ENCODE measurements at places on chromosomes 16 and 17.

DNA sequence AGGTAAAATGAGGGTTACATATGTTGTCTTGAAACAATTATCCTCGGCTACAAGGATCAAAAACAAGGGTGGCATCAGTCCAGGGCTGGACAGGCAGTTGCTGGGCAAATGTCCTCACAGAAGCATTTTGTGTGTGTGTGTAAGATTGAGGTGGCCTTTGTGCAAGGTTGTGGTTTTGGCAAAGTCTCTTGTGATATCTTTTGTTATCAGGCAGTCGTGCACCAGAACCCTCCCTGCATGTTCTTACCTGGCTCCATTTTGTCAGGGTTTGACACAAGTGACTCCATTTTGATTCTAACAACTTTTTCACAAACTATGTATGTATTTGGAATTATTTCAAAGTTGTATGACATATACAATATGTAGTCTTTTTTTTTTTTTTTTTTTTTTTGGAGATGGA lies 20.0 kb downstream of the CHAD start:
- DNase-seq, result no peak

DNA sequence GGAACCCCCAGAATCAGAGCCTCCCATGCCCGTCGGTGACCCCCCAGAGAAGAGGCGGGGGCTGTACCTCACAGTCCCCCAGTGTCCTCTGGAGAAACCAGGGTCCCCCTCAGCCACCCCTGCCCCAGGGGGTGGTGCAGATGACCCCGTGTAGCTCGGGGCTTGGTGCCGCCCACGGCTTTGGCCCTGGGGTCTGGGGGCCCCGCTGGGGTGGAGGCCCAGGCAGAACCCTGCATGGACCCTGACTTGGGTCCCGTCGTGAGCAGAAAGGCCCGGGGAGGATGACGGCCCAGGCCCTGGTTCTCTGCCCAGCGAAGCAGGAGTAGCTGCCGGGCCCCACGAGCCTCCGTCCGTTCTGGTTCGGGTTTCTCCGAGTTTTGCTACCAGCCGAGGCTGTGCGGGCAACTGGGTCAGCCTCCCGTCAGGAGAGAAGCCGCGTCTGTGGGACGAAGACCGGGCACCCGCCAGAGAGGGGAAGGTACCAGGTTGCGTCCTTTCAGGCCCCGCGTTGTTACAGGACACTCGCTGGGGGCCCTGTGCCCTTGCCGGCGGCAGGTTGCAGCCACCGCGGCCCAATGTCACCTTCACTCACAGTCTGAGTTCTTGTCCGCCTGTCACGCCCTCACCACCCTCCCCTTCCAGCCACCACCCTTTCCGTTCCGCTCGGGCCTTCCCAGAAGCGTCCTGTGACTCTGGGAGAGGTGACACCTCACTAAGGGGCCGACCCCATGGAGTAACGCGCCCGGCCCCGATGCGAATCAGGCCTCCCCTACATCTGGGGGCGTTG lies 4.0 kb downstream of the TPSG1 start:
- no peak for DNase-seq

- DNase-seq, result no peak
These were observed 2.0 kb downstream of the RNF112 start for GRCh38 chr17:19412984-19413383.

DNA sequence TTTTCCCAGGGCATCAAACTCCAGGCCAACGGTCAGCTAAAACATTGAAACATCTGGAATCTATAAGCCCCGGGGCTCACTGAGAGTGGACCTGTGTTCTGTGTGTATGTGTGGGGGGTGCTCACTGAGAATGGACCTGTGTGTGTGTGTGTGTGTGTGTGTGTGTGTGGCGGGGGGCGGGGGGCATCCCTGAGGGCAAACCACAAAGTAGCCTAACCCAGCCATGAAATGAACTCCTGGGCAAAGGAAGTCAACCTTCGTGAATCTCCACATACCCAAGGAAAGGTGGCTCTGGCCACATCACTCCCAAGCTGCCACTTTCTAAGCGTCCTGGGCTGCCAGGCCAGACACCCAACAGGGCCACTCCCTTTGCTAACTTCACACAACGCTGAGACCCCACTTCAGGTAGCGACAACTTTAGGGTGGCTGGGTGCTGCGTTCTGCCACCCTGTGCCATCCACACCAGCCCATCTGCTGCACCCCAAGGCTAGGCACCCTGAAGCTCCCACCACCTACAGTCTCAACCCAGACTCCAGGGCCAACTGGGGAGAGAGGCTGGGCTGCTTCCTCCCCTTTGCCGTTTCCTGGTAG lies 1.6 kb downstream of the MAFG start:
- DNase-seq, result no peak

- peak; percentile 79 for DNase-seq
These were observed 789 bp upstream of the CCDC57 start for GRCh38 chr17:82213251-82214011.

DNA sequence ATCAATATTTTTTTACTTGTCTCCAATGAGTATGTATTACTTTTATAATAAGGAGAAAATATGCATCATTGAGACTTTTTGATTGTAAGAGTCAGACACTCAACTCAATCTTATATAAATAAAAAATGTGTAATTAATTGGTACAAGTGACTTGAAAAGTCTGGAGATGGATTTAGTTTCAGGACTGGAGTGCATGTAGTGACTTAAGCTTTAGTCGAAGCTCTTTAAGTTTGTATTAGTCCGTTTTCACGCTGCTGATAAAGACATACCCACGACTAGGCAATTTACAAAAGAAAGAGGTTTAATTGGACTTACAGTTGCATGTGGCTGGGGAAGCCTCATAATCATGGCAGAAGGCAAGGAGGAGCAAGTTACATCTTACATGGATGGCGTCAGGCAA lies 60.7 kb upstream of the NKD1 start:
- DNase-seq, result no peak

DNA sequence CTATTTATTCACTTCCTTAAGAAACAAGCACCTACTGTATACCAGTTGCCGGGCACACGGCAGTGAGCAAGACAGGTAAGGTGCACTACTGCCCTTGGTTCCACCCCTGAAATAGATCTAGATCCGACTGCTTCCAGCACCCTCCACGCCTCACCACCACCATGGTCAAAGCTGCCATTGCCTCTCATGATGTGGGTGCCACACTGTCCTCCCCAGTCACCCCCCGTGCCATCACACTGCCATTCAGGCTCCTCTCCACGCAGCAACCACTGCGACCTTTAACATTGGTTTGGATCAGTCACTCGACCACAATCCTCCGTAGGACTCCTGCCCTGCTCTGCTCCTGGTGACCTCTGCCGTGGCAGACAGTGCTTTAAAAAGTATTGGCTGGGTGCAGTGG lies 226.8 kb downstream of the CPPED1 start:
- no peak for DNase-seq

- DNase-seq, result no peak
These were observed 154.8 kb upstream of the RBFOX1 start for GRCh38 chr16:7177875-7178274.

- no peak for DNase-seq
These were observed 503 bp upstream of the TBX4 start for GRCh38 chr17:61451538-61452300.

GRCh38 chr17:83010206-83011200 lies 68.9 kb upstream of the METRNL start:
- DNase-seq, result no peak

DNA sequence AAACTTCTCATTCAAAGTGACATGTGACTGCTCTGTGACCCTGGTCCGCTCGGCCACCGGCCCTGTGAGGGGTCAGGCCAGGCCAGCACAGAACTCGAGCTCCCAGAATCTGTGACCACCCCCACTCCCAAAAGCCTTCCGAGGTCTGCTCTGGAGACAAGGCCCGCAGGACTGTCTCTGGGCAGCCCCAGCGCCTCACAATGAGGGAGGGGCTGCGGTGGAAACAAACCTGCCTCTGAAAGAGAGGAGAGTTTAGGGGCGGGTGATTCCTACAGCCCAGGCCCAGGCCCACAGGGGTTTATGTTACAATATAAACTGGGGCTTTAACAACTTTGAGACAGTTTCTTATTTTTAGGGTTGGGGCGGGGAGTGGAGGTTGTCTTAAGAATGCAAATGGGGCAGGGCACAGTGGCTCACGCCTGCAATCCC lies 19.9 kb downstream of the IGFBP4 start:
- no peak for DNase-seq

DNA sequence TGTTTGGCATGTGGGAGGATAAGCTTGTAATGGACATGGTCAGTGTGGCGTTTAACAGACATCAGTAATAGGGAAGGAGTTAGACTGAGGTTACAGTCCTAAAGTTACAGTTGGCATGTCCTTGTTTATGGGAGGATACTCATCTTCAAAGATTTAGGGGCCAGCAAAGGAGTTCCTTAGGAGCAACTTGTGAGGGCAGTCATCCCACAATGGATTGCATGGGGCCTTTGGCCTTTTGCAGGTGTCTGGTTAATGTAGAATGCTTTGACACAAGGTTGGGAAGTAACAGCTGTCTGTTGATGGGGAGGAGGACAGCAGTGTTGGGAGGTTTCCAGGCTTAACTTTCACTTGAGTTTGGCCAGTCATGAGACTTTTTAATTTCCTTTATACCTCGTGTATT lies 2.2 kb downstream of the NUBP1 start:
- no peak for DNase-seq

DNA sequence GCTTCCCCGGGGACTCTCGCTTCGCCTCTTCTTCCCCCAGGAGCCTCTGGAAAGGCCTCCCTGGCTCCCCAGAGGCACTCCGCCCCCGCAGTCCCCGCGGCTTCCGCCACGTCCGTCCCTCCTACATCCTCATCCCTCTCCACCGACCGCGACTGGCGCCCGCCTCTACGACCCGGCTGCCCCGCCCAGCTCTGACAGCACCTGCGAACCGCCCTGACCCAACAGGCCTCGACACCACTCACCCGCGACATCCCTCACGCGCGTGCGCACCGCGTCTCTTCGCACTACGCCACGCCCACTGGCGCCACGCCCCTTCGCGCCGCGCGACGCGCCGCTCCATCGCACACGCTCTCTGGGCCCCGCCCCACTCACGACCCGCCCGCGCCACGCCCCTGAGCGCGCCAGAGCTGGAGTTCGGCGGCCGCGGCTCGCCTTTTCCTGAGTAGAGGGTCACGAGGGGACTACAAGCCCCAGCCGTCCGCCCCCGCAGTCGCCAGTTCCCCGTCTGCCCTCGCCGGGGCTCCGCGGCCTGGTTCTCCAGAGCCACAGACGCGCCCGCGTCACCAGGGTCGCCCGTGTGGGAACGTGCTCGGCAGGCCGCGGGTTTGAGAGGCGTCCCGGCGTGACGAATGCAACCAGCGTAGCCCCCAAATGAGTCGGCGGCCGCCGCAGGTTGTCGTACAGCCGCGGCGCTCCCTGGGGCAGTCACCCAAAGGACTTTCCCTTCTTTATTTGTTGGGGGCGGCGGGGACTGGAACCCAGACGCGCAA lies 56.2 kb upstream of the LRRC37A3 start:
- peak; percentile 97 for DNase-seq

- no peak for DNase-seq
These were observed 13.8 kb upstream of the SPOP start for GRCh38 chr17:49691677-49692191.

DNA sequence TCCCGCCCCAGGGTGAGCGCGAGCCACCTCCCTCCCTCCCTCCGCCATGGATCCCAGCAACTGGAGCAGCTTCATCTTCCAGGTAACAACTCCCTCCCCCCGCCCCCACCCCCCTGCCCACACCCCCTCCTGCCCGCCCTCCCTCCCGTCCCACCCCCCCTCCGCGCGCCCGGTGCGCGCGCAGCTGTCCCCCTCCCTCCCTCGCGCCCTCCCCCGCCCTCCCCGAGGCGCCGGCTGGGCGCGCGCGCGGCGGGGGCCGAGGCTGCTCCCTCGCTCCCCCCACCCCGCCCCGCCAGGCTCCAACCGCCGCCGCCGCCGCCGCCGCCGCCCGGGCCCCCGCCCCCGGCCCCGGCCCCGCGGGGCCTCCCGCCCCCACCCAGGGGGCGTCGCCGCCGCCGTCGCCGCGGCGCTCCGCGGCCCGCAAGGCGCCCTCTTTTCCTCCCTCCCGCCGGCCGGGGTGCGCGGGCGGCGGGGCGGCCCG lies at the start of gene MAZ:
Gene MAZ, plus strand, starts transcription at position 431 of the 481 bp plus-strand sequence. CDS start 173 bp downstream, outside the sequence.
- DNase-seq, result peak; percentile 65

GRCh38 chr17:62790564-62790986 lies 17.5 kb downstream of the MARCHF10 start:
- no peak for DNase-seq

DNA sequence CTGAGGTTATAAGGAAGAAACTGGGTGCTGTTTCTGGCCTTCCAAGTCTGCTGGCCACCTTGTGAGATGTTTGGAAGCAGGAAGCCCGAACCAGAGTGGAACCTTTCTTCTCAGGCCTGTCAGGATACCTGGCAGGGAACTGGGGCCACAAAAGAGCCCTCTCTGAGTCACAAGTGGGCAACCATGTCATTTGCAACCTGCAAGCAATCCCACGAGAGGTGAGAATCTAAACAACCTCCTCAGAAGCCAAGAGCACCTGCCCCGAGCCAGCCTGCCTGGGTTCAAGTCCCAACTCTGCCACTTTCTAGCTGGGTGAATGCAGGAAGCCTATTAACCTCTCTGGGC lies 3.3 kb downstream of the COTL1 start:
- DNase-seq, result no peak

DNA sequence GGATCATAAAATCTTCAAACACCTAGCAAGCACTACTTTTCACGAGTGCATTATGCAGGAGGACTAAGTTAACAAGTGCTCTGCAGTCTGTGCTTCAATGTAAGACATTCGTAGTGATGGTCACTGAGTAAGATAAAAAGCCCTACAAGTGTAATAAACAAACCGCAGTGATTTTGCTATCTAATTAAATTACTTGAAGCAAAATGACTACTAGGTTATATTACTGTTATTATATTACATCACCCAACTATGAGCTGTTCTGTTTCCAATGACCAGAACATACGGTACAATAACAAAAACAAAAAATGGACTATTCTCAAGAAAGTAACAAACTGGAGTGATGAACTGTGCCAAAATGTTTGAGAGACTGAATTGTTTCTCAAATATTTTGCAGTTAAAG lies 11.2 kb downstream of the KLHL10 start:
- no peak for DNase-seq

GRCh38 chr16:81469710-81470535 lies 25.3 kb downstream of the CMIP start:
- no peak for DNase-seq

- DNase-seq, result no peak
These were observed 4.1 kb upstream of the PMP22 start for GRCh38 chr17:15269087-15269779.

- DNase-seq, result no peak
These were observed 111.3 kb downstream of the BANP start for GRCh38 chr16:88062341-88063210.

DNA sequence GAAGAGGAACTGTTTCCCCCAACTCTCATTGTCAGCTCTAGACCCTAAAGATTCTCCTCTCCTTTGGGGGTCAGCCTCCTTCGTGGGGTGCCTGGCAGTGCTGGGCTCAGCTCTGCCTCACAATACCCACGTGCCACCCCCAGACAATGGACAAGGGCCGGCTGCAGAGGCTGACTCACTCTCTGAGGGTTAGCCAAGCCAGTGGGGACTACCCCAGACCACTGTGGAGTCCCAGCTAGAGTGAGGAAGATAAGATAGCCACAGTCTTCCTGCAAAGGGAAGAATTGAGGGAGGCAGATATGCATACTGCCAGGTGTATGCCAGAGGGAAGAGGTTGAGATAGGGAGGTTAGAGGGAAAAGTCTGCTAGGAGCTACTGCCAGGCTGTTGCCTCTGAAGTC lies 13.5 kb upstream of the MTMR4 start:
- no peak for DNase-seq
